GM10248 (cell line): ENCODE measurements at places on chromosomes 11 and 22.
A peak's percentile ranks its signal among the peaks of the same experiment; 100 is the strongest.

DNA sequence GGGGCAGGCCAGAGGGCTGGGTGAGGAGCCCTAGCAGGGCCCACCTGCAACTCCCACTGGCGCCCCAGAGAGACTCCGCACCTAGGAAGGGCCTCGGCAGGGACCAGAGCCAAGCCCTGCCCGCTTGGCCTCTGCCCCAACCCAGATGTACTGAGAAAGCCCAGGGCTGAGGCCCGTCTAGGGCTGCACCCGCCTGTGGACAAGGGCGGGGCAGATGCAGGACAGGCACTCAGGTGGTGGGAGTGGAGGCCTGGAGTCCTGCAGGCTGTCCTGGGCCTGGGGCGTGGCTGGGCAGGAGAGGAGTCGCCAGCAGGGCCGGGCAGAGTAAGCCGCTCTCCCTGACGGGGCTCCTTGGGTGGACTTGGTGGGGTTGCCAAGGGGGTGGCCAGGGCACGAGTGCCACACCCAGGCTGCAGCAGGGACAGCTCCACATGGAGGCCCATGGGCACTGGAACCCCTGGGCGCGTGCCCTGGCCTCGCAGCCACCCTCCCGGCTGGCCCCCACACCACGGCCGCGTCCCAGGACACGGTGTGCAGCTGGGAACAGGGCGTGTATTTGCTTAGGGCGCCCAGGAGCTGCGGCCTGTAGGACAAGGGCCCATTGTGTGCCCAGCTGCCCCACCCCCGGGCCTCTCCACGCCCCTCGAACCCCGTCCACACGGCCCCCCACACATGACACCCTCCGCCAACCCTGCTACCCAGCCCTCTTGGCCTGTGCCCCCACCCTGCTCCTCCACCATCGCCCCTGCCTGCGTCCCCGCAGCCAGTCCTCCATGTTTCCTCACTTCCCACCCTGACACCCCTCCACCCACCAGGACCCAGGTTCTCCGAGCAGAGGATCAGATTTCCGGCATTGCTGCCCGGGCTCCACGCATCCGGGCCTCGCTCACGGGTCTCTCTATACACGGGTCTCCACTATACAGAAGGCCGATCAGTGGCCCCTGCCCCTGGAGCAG lies 11.3 kb upstream of the PIM3 start:
- DNase-seq = no peak

- peak; percentile 53 for DNase-seq
Measured at GRCh38 chr11:6531267-6531752, 34.2 kb downstream of the DNHD1 start.

DNA sequence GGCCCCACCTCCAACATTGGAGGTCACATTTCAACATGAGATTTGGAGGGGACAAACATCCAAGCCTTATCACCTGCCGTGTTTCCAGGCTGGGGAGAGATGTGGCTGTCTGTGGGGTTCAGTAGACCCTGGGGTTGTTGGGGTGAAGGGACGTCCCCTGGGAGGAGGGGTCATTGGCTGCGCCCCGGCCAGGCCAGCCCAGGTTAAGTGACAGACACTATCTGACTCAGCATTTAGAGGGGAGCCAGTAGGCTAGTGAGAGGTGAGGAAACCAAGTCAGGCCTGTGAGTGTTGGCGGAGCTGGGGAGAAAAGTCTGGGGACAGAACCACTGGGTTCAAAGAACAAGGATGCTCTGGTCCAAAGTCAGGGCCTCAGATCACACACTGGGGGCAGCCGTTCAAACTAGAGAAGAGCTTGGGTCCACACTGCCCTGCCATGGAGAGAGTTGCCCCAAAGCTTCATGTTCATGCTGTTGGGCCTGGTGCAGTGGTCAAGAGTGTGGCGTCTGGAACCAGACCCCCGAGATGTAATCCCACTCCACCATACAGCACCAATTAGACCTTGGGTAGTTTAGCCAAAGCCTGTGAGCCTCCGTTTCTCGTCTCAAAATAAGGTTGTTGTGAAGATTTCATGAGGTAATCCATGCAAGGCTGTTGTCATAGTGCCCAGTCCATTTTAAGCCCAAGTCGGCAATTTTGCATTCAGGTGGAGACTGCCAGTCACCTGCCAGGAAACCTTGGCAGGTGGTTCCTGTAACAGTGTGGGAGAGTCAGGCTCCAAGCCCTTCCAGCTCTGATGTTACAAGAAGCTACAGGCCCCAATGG lies 1289.6 kb downstream of the TBC1D22A start:
- DNase-seq = no peak

- no peak for DNase-seq
Measured at GRCh38 chr11:89477175-89477574, 14.0 kb downstream of the NOX4 start.

GRCh38 chr11:131666006-131666405 lies 295.6 kb downstream of the NTM start:
- no peak for DNase-seq

GRCh38 chr11:64258946-64259532 lies 7.7 kb downstream of the PLCB3 start:
- no peak for DNase-seq

- no peak for DNase-seq
Measured at GRCh38 chr22:38788021-38788816, 5.7 kb downstream of the DNAL4 start.

DNA sequence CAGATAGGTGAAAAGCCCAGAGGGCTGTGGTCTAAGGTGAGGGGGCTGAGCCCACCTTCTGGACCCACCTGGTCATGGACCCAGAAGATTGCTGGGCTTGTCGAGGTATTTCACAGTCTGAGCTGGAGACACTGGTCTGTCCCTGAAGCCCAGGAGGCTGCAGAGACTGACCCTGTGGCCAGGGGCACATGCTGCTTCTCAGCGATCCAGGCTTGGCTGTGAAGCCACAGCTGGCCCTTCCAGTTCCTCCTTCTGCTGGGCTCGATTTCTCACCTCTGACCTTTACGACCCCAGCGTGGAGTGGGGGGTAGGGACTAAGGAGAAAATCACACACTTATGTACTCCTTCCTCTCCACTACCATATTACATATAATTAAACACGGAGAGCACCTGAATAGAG lies 88.5 kb downstream of the NECTIN1 start:
- no peak for DNase-seq

DNA sequence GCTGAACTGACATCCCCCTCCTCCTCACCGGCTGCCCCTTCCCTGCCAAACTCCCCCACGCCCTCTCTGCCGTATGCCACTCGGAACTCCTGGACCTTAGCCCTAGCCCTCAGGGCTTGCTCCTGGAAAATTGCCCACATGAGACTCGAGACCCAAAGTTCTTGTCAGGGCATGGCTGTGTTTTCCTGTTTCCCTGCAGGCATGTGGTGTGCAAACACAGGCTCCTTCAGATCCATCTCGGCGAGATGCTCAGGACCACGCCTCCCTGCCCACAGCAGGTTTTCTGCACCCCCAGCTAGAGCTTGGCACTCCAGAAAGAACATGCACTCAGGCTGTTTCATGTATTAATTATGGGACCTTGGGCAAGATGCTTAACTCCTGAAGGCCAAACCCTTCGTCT lies 1480.4 kb downstream of the BRD1 start:
- DNase-seq = no peak

DNA sequence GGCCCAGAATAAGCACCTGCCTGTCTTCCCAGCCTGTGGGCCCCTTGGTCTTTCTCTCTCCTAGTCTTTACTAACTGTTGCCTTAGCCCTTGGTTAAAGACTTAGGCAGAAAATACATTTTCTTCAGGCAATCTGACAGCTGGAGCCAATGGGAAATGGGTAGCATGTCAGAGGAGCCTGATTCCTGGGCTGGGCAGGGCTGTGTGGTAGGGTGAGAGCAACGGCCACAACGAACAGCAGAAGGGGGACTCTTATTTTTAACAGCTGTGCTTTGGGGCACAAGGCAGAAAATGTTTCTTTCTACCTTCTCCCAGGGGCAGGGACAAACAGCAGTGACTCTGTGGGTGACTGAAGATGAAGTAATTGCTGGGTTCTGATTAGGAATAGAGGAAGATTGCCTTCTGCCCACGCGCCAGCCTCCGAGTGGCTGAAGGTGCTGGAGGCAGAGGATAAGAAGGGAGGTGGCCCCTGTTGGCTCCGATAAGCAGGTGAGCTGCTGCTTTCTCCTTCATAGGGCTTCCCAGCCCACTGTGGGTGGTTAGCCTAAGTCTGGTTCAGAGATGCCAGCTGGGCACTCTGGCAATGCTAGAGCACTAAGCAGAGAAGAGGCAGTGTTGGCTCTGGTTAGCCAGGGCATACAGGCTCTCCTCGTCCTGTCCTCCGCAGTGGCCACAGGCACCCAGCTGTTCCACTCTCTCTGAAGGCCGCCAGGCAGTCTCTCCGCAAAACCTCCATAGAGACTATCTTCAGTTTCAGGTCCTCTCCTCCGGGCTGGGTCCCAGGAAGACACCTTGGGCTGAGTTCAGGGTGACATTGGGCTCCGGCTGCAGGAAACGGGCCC lies 1.5 kb downstream of the YPEL4 start:
- no peak for DNase-seq

DNA sequence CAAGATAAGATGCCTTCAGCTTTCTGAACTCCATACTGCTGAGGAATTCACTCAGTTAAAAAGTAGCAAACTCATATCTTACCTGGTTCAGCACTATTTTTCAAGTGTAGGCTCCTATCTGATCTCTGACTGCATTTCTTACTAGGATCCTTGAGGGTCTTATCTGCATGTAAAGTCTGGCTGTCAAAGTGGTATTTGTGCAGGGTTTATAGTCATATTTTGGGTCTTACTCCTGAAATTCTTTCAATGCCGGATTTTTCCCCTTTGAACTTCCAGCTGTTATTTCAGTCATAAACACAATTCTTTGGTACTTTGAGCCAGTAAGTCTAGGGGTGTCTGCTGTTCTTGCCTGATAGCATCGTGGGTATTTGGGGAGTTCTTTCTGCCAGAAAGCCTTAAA lies 25.3 kb upstream of the NOX4 start:
- no peak for DNase-seq

GRCh38 chr11:13289081-13289480 lies 11.5 kb downstream of the BMAL1 start:
- no peak for DNase-seq

- no peak for DNase-seq
Measured at GRCh38 chr22:30306627-30307011, 17.3 kb upstream of the CASTOR1 start.

GRCh38 chr11:36019005-36019596 lies 75.2 kb downstream of the LDLRAD3 start:
- DNase-seq = no peak

GRCh38 chr22:34111210-34111824 lies 191.0 kb upstream of the LARGE1 start:
- peak; percentile 36 for DNase-seq

GRCh38 chr22:33565580-33565995 lies 354.7 kb downstream of the LARGE1 start:
- DNase-seq = no peak

GRCh38 chr11:46175401-46176002 lies 54.2 kb upstream of the PHF21A start:
- no peak for DNase-seq

DNA sequence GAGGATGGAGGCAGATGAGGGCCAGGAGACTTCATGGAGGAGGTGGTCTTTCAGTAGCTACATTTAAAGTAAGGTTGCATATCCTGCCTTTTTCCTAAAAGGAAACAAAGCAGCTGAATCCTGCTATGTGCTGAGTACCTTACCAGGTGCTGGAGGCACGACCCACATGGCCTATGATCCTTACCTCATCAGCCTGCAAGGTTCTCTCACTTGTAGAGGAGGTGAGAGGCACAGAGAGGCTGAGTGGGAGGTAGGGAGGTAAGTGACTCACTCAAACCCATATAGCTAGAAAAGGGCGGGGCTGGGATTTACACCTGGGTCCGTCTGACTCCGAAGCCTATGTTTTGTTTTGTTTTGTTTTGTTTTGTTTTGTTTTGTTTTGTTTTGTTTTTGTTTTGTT lies 75.8 kb downstream of the BUD13 start:
- DNase-seq = no peak

- no peak for DNase-seq
Measured at GRCh38 chr11:65855927-65856363, 2.0 kb downstream of the CFL1 start.
